ENCODE measurements at places on chromosomes 1 and 21.

- no peak for DNase-seq
Measured at GRCh38 chr1:101203820-101204540, 32.8 kb upstream of the S1PR1 start.

DNA sequence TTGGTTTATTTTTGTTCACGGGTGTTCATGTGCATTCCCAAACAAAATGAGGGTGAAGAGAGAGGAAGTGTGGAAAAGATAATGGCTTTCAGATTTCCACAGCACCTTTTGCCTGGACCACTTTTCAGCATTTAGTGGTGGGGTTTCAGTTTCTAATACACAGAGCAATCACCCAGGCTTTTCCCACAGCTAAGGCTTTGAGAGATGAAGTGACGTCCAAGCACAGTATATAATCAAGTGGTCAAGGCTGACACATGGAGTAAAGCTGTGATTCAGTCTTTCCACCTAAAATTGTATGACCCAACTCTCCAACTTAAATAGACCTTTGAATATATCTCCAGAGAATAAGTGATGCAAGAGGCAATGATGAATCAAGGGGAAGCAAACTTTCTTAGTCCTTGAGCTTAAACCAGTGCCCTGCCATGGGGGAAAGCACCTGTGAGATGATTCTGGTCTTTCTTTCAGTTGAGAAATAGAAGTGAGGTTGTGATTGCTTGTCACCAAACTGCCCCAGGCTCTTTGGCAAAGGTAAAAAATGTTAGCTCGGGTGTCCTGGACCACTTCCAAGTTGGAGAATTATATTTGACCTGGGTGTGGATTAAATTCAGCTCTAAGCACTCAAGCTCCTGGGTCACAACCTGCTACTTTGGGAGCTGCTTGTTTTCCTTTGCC is 2.4 kb upstream of the PIK3R3 start:
- DNase-seq, result no peak

GRCh38 chr1:153293851-153294250 is 18.9 kb downstream of the PGLYRP3 start:
- DNase-seq, result no peak

GRCh38 chr1:100443811-100444571 is 91.7 kb downstream of the CDC14A start:
- DNase-seq, result no peak

DNA sequence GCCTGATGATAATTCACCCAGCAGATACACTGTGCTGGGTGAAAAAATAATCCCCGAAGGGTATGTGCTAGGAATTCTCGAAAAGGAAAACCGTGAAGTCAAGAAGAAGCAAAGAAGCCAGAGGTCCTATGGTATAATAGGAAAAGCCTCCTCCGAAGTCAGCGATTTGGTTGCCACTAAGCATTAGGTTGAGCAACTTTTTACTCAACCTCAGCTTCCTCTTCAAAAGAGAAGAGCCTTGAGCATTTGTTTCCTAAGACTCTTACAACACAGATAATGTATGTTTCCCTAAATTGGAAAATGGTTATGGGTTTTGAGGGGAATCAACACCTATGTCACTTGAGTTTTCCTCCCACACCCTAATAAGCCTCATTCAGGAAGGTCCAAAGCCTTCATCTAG is 21.3 kb upstream of the MNDA start:
- DNase-seq, result no peak

GRCh38 chr1:84742653-84743052 is 52.4 kb upstream of the SSX2IP start:
- DNase-seq, result no peak

DNA sequence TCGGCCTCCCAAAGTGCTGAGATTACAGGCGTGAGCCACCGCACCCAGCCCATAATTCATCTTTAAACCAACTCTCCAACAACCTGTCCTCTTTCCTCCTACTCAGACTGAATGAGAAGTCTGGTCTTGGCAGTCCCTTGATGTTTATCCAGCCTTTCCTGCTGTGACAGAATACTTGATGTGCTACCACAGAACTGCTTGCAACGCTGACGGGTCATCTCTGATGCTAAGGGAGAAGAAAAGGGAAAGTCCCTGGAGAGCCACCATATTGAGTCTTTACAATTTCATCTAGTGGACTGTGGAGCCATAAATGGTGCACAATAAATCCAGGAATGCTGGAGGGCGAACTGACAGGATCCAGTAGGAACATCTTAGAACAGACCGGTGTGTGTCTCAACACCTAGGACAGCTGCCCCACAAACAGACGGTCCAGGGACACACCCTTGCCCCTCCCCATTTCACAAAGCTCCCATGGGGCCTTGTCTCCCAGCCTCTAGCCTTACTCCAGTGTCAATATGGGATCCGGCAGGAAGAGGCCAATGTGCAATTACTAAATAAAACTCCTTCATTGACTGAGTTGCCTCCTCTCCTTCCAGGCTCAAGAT is 30.7 kb downstream of the JAK1 start:
- DNase-seq, result no peak

DNA sequence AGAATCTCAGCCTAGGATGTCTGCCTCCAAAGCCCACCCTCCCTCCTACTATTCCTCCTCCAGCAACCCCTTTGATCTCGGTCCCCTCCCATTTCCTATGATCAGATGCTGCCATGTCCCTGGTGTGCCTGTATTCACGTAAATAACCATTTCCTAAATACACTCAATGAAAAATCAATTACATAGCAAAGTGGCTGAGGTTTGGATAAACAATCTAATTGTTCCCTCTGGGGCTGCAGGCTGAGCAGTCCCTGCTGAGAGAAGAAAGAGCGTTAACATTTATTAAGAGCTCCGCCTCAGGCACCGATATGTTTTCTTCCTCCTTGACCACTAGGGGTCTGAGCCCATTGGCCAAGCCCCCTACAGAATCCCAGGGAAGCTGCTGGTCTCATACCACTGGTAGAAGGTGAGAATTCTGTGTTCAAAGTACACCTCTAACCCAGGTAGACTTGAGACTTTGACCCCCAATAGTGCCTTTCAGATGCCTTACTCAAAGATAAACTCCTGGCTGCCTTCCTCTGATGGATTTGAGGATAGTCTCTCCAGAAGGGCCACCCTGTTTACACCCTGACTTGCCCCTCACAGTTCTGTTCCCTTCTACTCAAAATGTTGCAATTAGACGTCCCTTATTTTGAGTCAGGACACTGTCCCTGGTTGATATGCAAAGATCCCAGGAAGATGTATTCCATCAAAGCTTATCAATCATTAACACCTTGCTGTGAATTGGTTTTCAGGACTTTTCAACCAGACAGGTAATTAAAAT is 33.9 kb upstream of the CAMK1G start:
- DNase-seq, result no peak

DNA sequence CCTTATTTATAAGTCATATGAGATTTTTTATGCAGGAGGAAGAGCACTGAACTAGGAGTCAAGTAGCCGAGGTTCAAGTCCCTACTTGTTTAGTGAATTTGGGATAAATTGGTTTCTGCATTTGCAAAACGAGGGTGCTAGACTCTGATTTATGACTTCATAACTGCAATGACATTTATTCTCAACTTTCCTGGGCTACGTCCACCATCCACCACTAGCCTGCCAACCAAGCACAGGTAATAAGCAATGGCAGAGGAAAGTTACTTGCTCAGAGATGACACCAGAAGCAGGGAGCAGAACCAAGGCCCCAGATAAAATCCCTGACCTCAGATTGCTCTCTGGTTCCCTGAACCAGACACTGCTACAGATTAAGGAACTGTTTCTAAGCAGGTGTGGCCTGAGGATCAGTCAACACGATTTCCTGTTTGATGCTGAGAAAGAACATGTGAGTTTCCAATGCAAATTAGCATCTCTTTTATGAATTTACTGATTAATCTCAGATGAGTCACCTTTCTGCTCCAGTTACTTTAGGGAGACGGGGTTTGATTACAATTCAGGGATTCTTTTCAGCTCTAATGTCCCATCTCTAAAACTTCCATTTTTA is 52.7 kb downstream of the PLPP3 start:
- DNase-seq, result no peak

DNA sequence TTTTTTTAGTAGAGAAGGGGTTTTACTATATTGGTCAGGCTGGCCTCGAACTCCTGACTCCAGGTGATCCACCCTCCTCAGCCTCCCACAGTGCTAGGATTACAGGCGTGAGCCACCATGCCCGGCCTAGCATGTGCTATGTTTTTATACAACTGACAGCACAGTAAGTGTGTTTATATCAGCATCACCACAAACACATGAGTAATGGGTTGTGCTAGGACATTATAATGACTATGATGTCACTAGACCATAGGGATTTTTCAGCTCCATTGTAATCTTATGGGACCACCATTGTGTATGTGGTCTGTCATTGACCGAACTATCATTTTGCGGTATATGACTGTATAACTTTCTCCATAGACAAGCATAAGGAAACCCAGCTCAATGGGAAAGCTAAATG is 6.3 kb downstream of the LEFTY2 start:
- no peak for DNase-seq

GRCh38 chr1:167056529-167057231 is 33.5 kb downstream of the GPA33 start:
- DNase-seq, result no peak

DNA sequence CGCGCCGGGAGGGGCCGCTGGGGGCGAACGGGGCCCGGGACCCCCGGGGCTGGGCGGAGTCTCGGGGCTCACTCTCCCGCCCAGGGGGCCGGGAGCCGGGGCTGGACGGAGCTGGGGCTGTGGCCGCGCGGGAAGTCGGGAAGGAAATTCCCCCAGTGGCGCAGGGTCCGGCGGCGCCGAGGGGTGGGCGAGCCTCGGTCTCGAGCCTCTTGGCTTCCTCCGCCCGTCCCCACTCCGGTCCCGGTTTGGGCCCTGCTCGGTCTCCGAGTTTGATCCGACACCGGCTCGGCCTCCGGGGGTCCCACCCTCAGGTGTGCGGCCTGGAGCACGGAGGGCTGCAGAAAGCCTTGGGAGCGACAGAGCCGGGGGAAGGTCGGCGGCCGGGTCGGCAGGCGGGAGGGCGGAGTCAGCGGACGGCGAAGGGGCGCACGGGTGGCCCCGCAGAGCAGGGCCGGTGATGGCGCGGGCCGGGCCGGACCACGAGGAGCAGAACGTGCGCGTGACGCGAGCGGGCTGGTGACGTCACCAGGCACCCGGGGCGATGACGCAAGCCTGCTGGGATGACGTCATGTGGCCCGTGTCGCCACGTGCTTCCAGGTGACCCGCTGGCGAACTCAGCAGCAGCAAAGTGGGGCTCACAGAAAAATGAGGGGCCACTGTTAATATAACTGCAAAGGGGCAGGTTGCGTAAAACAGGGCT is 610 bp upstream of the HES4 start:
- DNase-seq, result no peak

DNA sequence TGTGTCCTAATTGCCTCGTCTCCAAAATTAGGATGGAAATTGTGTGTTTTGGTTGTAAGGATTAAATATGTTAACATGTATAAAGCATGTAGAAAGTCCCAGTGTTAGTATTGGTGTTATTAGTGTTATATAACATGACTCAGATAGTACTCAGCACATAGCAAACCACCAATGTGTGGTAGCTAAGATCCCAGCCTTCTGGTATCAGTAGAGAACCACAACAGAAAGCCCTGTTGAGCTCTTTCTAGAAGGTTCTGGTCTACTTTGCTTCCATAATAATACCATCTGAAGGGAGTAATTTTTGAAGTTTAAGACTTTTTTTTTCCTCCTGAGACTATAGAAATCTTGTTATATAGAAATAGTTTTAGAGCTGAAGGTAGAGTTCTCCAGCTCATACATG is 259.3 kb upstream of the SGIP1 start:
- DNase-seq, result no peak

- no peak for DNase-seq
Measured at GRCh38 chr1:48676822-48677221, 99.9 kb downstream of the BEND5 start.

GRCh38 chr1:178518894-178519293 is 6.0 kb downstream of the TEX35 start:
- DNase-seq, result no peak

DNA sequence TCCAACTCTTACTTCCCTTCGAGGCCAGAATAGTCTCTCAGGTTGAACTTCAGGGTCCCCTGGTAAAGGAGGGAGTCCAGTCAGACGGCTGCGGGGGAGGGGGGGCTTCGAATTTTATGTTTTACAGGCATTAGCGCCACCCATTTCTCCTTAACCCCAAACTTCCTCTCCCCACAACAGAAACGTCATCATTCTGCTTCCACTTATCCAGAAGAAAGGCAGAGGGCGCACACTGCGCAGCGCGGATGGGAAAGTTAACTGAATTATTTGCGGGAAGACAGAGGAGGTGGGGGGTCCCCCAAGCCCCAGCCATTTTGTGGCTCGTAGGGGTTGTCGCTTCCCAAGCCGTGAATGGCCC is 529 bp upstream of the PRMT2 start:
- no peak for DNase-seq

DNA sequence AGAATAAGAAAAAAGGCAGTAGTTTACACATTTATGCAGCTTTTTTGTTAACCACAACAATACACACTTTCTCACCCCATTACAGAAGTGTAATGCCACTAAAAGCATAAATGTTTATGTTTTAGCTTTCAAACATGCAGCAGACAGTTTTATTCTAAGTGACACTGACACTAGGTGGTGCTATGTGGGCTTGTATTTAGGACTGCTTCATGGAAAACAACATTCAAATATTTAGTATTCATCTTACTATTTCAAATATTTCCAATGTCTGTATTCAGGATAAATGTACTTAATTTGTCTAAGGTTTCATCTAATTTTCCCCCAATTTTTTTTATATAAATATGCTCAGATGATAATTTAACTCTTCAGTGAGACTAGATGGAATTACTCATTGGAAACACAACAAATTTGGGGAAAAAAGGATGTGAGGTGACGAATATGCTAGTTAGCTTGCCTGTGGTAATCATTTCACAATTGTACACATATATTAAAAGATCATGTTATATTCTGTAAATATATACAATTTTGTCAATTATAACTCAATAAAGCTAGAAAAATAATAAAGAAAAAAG is 71.4 kb downstream of the USP1 start:
- no peak for DNase-seq

- no peak for DNase-seq
Measured at GRCh38 chr1:63731117-63732043, 42.4 kb upstream of the ROR1 start.

All from activated CD4-positive, CD25-positive, alpha-beta regulatory T cell (primary cell).